ENCODE measurements at places on chromosomes 11 and 22. TPM values are rescaled to one million over a fixed set of nuclear protein-coding genes. Genes with fewer than 3 reads are reported as not detected.
A peak's percentile ranks its signal among the peaks of the same experiment; 100 is the strongest.

- DNase-seq, result no peak
Observed at GRCh38 chr11:96082002-96082899, 158.3 kb upstream of the MTMR2 start.

The DAGLA gene
- 4.7 TPM for polyA plus RNA-seq

GRCh38 chr11:118922745-118923627 lies 2.7 kb downstream of the BCL9L start:
- DNase-seq, result no peak

- no peak for DNase-seq
Observed at GRCh38 chr11:32852207-32852606, 22.5 kb downstream of the PRRG4 start.

DNA sequence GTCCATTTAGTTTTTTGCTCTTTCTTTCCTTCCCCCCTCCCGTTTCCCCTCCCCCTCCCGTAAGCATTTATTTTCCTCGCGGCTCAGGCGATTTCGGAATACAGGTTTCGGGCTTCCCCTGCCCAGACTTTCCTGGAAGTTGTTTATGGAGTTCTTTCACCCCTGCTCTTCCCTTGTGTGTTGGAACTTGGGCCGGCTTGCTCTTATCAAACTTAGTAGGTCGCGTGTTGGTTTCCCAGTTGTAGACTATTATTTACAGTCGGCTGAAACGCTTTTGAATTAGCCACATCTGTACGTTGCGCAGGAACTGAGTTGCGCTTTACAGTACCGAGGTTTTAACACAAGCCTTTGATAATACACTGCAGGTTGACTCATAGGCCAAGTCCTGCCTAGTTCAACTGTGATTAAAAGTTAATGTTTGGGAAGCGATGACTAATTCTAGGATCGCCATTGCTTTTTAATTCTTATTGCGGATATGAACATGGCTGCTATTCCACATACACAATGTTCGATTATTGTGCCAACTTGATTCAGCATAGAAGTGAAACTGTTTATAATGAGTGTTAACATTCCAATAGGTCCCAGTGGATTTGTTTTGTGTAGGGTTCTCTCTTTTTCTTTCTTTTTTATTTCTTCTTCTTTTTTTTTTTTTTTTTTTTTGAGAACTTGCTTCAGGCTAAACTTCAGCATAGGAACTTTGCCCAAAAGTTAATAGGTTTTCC lies 1.7 kb downstream of the YAP1 start:
- DNase-seq, result peak; percentile 70

The MRGPRX3 gene
- polyA plus RNA-seq, result 0.04 TPM

All from right renal pelvis (tissue), 4 donors.